Activated naive CD4-positive, alpha-beta T cell (primary cell): ENCODE measurements at places on chromosomes 6 and 20.

DNA sequence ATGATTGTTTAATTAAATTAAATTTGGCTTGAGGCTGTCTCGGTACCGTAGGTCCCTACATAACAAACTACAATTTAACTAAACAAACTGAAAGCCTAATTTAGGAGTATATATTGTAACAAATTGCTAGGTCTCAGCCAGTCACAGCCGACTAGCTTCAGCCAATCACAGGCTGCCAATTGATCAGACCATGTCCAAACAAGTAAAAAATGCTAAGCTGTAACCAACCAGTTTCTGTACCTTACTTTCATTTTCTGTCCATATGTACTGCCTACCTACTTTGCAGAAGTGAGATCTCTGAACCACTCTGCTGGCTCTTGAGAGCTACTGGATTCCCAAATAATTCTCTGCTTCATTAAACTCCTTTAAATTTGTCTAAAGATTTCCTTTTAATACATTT is 648.0 kb upstream of the GJE1 start:
- DNase-seq, result no peak

DNA sequence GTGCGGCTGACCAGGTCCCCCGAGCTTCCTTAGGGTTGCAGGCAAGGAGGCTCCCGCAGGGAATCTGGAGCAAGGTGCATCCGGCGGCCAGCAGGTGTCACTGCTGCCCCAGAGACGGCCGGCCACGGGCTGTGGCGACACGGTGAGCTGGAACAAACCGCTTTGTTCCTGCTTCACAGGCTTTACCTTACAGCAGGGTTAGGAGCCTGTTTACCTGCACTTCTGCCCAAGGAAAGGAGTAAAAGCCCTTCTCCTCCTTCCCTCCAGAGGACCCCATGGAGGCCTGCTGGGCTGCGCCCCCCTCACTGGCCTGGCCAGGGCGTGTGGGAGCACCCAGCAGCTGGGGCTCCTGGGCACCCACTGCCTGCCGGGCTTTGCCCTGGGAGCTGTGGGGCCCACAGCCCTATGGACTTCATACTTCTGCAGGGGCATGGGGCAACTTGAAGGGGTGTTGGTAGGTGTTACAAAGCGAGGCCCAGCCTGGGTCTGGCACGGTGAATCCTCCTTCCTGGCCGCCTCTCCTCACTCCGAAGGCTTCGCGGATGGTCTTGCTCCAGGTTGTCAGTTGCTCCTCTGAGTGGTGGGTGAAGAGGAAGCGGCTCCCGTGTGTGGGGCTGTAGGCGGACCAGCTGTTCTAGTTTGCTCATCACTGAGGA is 88.4 kb downstream of the CDC5L start:
- peak; percentile 63 for DNase-seq

GRCh38 chr6:46240866-46241565 is 70.2 kb upstream of the ENPP5 start:
- no peak for DNase-seq

GRCh38 chr20:48025051-48025515 is 239.8 kb upstream of the SULF2 start:
- DNase-seq, result no peak

- DNase-seq, result no peak
Measured at GRCh38 chr20:64232794-64233193, 22.8 kb upstream of the PCMTD2 start.

DNA sequence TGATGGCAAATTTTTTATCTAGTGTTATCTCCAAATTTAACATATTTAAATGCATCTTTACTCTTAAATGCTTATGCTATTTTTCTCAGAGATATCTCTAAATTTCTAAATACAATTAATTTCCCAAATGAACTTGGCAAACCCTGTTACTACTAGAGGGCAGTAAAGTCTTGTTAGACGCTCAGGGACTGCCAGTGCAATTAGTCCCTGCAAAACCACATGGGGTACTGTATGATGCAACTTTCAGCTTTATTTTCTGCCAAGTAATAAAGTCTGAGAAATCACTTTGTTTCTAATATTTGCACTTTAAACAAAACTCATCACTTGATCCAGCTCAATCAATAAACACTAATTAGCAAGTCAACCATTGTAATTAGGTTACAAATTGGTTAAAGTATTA is 76.0 kb upstream of the ADGRB3 start:
- DNase-seq, result no peak

DNA sequence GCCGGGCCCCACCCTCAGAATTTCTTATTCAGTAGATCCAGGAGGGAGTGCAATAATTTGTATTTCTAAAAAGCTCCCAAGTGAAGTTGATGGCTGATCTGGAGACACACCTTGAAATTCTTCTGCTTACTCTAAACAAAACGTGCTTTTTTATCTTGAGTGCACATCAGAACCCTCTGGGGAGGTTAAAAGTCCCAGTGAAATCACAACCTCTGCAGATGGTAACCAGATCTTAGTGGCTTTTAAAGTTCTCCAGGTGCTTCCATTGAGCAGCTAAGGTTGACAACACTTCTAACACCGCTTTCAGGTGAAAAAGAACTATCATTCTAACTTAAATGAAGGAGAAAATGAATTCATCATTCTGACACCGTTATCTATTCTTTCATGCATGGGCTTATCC is 45.6 kb upstream of the ESR1 start:
- no peak for DNase-seq

DNA sequence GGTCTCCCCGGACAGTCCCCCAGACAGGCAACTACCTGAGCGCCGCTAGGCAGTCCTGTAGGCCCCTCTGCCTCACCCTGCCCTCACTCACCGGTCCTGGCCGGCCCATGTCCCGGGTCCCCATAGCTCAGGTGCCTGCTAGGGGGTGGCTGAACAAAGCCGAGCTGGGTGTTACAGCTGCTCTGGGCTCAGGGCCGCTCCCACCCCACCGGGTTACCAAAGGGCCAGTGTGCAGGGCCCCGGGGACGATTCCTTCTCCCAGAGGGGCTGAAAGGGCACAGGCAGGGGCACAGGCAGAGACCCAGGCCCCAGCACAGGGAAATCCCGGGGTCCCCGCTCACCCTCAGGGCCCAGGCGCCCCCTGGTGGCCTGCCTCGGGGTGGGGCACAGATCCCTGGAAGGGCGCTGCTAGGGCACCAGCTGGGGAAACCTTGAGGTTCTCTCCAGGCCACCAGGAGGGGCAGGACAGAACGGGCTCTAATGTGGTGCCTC is 118.4 kb downstream of the GRM4 start:
- peak; percentile 21 for DNase-seq

- DNase-seq, result no peak
Measured at GRCh38 chr6:148367411-148368024, 24.9 kb downstream of the SASH1 start.

DNA sequence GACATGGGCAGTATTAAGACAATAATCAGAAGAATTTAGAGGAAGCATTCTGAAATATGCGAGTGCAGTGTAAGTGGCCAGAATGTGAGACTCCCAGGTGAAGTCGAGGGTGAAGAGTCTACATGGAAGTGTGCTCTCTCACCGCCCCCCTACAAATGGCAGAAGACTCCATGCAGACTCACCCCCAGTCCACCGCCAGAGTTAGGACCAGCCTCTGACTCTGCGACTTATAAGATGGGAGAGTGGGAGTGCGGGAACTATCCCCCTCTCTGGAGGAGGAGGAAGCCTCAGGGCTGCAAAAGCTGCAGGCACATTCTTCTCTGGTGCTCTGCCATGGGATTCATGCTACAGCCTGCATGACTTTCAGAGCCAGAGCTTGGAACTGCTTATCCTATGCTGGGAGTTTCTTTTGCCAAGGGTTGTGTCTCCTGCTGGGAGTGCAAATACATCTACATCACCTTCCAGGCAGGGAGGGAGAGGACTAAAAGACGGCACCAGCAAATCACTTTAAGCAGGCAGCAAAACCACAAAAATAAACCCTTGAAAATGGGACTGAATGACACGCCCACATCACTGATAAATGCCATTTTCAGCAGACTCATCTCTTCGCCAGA is 206.7 kb upstream of the SULF2 start:
- DNase-seq, result no peak

GRCh38 chr6:27312146-27312949 is at the start of gene POM121L2:
POM121L2 (minus strand) TSS chr6:27312273; CDS start chr6:27312170, 103 bp downstream.
- peak; percentile 37 for DNase-seq

- no peak for DNase-seq
Measured at GRCh38 chr20:11379257-11380011, 538.3 kb upstream of the BTBD3 start.

GRCh38 chr6:29737707-29738630 is 14.7 kb downstream of the HLA-F start:
- DNase-seq, result peak; percentile 16

- DNase-seq, result no peak
Measured at GRCh38 chr6:1612299-1612973, 2.7 kb downstream of the FOXC1 start.

- DNase-seq, result no peak
Measured at GRCh38 chr6:42532038-42532669, 31.7 kb upstream of the UBR2 start.

GRCh38 chr6:146909376-146909775 is 294.8 kb upstream of the STXBP5 start:
- no peak for DNase-seq

DNA sequence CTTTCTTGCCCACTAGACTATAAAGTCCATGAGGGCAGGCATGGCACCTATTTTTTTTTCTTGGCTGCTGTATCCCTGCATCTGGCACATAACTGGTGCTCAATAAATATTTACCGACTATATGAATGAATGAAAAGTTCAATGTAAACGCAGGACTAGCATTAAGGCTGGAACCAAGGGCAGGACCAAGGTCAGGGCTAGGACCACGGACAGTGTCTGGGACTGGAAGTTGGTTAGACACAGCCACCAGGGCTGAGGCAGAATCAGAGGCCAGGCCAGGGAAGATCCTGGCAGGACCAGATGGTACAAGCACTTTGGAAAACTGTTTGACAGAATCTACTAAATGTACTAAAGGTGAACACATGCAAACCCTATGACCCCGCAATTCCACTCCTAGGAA is 3.7 kb downstream of the TNXB start:
- DNase-seq, result no peak

GRCh38 chr20:38349856-38350255 is 3.6 kb downstream of the LBP start:
- no peak for DNase-seq

DNA sequence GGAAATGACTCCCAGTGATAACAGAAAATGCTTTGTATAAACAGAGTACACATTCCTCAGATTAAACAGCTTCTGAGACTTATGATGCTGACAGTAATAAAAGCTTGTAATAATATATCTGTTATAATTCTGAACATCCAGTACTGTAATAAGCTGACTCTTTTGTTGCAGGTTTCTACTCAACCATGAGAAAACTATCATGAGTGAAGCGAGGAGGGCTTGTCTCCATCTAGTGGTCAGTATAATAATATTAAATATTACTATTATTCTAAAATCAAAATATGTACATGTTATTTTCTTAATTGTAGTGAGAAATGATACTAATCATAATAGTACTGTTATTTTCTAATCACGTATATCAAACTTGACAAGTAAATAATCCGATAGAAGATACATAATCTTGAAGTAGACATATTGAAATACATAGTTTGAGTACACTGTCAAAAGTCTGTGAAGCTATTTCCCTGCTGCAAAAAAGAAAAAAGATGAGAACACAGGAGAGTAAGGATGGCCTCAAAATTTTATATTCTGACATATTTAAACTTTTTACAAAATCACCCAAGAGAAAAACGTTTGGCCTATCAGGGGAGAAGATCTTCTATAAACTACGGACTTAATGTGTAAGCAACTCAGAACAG is 183.1 kb downstream of the MOXD1 start:
- DNase-seq, result no peak

DNA sequence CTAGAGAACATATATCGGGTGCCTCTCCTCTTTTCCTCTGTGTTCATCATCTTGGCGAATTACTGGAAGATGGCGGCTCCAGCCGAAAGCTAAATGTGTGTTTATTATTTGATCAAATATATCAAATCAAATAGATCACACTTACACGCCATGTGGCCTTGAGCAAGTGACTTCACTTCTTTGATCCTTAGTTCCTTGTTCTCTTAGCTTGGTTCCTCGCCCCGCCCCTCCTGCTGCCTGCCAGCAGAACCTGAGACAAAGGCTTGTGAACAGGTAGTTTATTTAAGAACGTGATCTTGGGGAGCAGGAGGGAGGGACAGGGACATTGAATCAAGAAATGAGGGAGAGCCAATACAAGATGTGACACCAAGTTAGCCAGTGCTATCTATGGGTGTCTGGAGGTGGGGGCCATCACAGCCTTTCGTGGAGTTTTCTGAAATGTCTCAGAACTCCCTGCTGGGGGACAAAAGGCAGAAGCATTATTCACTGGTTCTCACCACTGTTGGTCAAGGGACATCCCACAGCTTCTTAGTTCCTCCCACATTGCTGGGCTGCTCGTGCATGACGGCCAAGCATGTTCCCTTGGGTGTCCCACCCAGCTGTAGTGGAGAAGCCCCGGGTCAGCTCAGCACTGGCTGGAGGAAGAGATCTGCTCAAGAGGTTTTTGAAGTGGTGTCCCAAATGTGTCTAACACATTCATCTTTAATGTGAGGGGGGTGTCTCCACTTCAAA is 44.9 kb upstream of the RNF24 start:
- DNase-seq, result no peak

DNA sequence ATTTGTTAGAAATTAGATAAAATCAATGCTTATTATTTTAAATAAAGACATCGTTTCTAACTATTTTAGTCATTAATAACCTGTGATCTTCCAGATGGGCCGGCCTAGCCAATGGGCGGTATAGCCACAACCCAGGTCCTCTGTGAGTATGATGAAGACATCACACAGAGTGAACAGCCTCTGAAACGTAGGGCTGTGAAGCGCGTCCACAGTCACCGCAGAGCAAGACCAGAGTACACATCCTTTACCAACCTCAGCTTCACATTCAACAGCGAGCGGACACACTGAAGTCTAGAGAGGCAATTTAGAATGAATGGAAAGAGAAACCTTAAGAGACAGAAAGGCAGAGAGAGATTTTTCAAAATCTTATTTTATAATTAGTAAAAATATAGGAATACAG is 125.0 kb upstream of the RPS6KA2 start:
- DNase-seq, result no peak

- no peak for DNase-seq
Measured at GRCh38 chr6:13014504-13015378, 298.2 kb downstream of the PHACTR1 start.

DNA sequence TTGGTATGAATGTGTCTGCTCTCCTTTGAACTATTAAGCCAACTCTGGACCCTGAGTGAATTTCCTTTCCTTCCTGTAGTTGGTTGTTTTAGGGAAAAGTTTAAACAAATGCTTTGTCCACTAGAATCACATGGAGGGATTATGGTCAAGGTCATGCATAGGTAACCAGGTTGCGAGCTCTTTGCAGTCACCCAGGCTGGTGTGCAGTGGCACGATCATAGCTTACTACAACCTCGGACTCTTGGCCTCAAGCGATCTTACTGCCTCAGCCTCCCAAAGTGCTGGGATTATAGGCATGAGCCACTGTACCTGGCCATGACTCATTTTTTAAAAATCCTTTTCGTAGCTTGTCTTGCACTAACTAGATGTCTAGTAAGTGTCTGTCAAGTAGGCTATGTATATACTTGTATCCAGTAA is 88.0 kb upstream of the SOX4 start:
- DNase-seq, result no peak

DNA sequence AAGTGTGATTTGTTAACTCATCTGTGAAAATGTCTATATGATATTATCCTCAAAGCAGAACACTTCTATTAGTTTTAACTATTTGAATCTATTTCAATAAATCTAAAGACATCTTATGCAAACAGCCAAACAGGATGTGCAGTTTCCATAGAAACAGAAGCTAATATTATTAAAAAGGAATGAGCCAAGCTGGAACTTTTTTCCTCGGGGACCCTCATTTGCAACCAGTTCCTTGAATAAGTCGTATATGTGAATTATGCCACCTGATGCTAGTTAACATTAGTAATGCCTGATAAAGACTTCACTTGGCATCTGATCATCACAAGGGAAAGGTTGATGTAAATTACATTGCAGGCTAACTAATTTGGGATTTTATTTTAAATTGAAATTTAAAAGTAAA is 216.9 kb upstream of the SMLR1 start:
- no peak for DNase-seq
